ENCODE measurements at places on chromosomes 1 and 21.

DNA sequence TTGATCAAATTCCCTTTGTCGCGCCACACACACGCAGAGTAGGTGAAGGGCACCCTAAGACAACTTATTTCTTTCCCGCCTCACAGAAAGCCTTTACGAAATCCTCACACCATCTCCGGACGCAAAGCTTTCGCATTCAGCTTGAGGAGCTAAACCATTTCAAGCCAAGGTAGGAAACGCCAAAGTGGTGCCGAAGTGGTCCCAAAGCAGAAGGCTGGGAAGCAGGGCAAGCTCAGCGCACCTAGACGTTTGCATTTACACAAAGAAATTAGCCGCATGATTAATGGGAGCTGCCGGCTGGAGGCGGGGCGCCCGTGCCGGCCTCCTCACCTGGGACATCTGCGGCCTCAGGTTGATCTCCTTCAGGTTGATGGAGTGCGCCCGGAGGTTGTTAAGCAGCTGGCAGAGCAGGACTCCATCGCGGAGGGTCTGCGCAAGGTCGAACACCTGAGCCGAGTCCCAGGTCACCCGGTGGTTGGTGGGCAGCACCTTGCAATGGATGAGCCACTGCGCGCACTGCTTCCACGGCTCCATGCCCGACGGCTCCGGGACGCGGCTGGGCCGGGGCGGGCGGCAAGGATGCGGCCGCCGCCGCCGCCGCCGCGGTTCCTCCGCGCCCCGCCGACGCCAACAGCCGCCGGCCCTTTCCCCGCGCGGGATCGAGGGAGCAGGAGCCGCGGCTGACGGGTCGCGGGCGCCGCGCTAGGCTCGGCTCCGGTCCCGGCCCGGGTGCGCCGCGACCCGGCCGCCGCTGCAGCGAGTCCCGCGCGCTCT is 457 bp downstream of the VAV3 start:
- no peak for DNase-seq

GRCh38 chr1:152811050-152811449 is 721 bp upstream of the LCE1B start:
- DNase-seq = no peak

GRCh38 chr1:175178056-175178455 is 14.5 kb downstream of the KIAA0040 start:
- DNase-seq = no peak

DNA sequence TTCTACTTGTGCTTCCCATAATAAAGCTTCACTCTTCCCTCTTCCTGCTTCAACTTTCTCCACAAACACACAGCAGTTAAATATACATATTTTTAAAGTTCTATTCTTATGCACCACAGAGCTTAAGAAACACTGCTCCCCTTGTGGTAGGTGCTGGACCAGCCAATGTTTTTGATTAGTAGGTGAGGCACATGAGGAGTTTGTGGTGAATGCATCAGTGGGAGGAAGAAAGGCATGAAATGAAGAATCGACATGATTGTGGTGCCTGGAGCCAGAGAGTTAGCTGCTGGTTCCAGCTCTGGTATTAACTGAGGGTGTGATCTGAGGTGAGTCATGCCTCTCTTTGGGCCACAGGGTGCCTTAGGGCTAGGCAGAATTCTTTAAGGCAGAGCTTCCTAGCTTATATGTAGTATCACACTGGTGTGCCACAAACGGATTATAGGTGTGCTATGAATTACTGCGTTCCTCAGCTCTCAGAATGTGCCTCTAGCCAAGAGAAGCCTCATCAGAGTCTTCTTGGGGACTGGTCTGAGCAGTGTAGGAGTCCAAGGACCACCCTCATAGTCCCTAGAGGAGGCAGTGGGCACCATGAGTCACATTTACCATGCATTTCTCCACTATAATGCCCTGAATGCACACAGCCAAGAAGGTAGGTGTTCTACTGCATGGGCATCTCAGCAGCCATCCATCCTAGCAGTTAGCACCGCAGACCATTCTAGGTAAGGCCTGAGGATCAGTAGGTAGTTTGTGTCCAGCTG is 97.4 kb upstream of the SGIP1 start:
- DNase-seq = no peak
